Myocyte (in vitro differentiated cells): ENCODE measurements at places on chromosomes 12 and 14. TPM values are rescaled to one million over a fixed set of nuclear protein-coding genes. Genes with fewer than 3 reads are reported as not detected.
A peak's percentile ranks its signal among the peaks of the same experiment; 100 is the strongest.

Gene VASH1
- 4.1 and 4.7 TPM in 2 replicates for total RNA-seq

DNA sequence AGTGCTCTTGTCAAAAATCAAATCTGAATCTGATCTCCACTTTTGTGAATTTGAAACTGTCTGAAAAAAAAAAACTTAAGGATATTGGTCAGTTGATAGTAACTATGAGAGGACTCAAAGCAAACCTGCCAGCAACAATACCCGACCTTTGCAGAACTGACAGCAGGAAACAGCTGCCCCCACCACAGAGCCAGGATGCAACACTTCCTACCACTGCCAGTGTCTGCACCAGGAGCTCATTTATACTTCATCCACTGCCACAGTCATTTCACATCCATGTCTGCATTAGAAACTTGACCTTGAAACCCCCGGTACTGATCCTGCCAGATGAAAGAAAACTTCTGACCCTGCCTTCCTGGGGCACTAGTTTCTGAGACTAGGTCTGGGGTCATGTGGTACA is 27.4 kb upstream of the RXYLT1 start:
- DNase-seq, result peak; percentile 13

Gene AQP2
- not detected in 2 replicates for total RNA-seq

DNA sequence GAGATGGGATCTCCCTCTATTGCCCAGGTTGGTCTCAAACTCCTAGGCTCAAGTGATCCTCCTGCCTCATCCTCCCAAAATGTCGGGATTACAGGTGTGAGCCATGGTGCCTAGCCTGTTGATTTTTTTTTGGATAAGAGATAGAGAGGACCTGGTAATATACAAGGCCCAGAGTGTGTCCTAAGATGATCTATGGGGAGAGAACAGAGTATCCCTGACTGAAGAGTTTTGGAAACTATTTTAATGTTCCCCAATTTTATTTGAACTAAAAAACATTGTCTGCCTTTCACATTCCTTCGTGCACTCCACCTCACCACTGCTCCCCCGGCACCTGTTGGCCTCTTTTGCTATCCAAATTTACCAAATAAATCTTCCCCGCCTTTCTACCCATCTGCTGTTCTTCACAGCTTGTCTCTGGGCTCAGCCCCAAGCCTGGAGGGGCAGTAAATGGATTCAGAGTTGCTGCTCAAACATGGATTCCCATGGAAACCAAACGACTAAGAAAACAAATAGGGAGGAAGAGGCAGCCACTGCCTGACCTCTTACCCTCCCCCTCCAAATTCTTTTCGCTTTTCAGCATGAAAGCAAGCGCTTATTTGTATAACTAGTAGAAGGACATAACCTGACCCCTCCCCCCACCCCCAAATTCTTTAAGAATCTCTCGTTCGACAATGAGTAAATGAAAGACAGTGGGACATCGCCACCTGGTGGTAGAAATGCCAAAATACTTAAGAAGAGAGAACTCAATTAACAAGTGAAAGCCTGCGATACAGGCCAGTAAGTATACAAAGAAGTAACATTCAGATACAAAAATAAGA is 22.6 kb downstream of the OR10G3 start:
- peak; percentile 92 for DNase-seq
